Osteoblast (primary cell): ENCODE measurements at places on chromosomes 1 and 21. TPM values are rescaled to one million over a fixed set of nuclear protein-coding genes. Genes with fewer than 3 reads are reported as not detected.

ZNF436 gene
- total RNA-seq, result 32.4 and 32.9 TPM in 2 replicates

CADM3 gene
- under 0.01 TPM in 1 of 2 replicates, not detected in the other for total RNA-seq

CD53 gene
- total RNA-seq, result 0.29 and 0.36 TPM in 2 replicates

CFHR1 gene
- not detected in 2 replicates for total RNA-seq

RAB42 gene
- 5.0 and 5.1 TPM in 2 replicates for total RNA-seq

TSPAN1 gene
- 0.59 and 1.1 TPM in 2 replicates for total RNA-seq

GRCh38 chr1:1567152-1567875 lies 7.3 kb downstream of the SSU72 start:
- peak; percentile 94 for DNase-seq

DNA sequence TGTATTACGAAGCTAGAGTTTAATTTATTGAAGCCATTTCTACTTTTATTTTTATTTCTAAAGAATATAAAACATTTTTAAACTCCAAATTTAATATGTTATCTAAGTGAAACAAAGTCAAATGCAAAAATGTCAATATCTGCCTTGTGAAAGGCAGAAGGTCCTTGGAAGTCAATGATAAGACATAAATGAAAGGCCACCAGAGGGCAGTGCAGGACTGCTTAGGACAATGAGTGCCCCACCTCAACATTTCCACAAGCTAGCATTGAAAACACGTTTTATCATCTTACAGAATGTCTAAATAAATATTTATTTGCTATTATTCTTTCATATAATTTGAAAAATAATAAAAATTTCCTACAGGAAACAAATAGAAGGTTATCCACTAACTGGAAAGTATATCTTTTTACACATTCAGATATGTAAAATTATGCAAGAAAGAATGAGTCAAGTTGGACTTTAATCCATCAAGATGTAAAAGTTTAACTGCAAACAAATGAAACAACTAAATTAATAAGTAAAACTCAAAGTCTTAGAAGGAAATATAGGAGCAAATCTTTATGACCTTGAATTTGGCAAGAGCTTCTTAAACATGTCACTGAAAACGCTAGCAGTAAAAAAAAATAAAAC lies 140.1 kb upstream of the FMN2 start:
- DNase-seq, result peak; percentile 77

DNA sequence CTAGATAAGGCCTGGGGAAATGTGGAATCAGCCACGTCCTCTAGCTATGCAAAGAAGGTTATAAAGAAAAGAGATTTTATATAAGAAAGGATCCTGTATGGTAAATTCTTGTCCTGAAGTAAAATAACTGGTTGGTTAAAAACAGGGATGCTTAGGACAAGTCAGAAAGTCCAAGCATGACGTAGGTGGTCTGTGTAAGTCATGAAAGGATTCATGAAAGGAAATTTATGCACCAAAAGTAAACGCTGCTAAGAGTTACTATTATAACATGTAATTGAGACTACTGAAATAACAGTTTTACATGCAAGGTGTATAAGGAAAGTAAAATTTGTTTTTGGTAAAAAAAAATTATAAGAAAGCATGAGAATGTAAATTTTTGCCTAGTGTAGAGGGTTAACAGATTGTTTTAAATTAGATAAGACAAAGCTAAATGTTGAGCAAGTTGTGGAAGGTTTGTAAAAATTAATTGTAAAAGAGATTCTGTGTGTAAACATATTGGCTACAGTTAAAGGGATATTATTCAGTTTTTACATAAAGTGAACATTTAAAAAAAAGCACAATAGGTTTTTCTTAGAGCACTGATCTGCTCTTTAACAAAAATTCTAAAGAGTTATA lies 43.9 kb downstream of the PIGK start:
- no peak for DNase-seq

DNA sequence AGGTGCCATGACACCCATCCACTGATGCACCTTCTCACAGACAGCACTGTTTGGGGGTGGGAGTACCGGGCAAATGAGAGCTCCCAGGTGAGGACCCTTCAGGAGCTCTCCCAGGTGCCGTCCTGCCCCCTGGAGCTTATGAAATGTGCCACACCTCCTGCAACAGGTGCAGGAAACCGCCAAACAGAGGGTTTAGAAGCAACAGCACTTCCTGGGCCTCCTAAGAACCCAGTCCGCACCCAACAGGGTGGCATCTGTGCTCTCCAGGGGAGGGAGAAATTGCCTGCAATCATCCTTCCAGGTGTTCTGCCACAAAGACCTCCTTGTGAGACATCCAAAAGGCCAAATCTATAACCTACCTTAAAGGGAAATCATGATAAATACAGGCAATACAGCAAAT lies 87.7 kb upstream of the ATP1B1 start:
- DNase-seq, result no peak

GRCh38 chr1:209948155-209948554 lies 10.1 kb downstream of the SYT14 start:
- no peak for DNase-seq

GRCh38 chr1:207186503-207186902 lies 82.5 kb downstream of the C4BPA start:
- DNase-seq, result no peak

DNA sequence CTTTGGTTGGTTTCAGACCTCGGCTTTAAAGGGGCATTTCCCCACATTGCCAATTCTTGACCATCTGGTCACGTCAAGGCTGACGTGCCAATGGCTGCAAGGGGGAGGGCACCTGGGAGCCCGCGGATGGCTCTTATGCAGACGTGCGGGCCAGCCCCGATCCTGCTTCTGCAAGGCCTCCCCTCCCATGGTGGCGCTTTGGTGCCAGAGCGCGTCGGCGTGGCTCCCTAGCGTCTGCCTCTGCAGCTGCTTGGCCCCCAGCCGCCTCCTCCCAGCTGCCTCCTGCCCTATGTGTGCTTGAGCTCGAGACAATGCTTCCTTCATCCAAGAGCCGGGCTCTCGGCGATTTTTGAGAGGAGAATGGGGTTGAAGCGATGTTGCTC lies 29.1 kb downstream of the SKI start:
- peak; percentile 95 for DNase-seq

- DNase-seq, result no peak
Measured at GRCh38 chr1:39445573-39445972, 45.9 kb upstream of the BMP8A start.

DNA sequence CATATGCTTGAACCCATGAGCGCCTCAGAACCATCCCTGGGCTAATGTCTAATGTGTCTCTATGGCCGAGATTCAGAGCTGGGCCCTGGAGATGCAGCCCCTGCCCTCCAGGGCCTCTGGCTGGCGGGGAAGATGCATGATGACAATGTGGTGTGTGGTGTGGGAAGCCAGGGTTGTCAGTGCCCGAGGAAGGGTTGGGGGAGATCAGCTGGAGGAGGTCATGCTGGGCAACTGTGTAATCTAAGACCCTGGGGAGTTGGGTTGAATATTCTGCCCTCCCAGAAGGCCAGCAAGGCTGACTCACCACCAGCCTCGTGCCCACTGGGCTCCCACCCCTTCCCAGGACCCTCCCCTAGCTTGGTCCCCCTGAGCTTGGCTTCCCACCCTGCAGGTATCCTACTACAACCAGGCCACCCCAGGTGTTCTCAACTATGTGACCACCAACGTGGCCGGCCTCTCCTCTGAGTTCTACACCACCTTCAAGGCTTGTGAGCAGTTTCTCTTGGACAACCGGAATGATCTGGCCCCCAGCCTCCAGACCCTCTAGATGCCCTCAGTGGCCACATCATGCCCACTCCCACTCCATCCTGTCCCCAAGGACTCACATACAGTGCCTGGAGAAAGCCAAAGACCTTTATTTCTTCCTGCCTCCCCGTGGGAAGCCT lies 14.6 kb downstream of the FAM151A start:
- peak; percentile 26 for DNase-seq

GRCh38 chr1:172450524-172450885 lies 6.6 kb upstream of the PIGC start:
- DNase-seq, result no peak

- no peak for DNase-seq
Measured at GRCh38 chr1:31640964-31641363, 3.7 kb downstream of the PEF1 start.

DNA sequence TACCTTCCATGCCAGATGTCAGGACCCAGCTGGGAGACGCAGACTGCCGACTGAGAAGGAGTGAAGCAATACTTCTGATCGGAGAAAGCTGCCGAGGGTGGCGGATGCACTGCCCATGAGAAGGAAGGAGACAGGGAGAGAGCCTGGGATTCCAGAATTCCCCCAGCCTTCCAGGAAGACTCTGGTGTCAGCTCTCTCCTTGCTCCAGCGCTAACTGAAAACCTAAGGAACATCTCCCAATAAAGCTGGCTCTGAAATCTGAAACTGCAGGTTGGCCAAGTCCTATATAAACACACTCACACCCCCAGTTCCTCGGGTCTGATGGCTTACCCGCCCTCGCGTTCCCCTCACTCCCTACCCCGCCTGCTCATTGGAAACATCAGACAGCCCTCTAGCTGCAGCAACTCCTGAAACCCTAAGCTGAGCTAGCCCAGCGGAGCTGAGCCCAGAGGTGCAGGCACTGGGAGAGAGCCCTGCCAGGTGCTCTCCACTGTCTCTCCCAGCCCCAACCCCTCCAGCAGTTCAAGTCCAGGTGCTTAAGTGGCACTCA lies 52.3 kb downstream of the PLEKHA6 start:
- DNase-seq, result no peak

DNA sequence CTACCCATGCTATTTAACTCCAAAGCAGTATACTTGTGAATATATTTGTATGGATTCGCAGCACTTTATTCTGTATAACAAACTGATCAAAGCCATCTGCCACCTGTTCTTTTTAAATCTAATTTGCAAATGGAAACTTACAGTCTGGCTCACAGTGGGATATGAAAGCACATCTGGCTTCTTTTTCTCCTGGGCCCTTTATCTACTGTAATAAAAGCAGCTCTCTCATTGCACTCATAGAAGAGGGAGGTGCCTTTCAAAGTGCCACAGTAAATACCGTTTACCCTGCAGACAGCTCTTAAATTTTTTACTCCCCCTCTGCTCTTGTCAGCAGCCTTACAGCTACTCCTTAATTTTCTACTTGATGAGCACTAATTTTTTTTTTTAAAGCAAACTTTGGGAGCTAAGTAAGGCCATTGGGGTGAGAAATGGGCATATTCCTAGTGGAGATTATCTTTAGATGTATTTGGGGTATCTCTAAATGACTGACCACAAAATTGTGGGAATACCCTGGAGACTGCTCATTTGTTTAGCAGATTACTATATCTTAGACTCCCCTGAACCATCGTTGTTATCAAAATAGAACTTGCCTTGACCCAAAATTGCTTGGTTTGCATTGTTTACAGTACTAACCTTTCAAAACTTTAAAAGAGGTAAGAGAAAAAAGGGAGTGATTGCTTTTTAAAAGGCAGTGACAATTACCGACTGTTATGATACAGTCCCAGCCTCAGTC lies 110.1 kb downstream of the VPS13D start:
- no peak for DNase-seq

- no peak for DNase-seq
Measured at GRCh38 chr1:77631751-77632150, 50.7 kb downstream of the ZZZ3 start.

GRCh38 chr21:42921927-42922326 lies 3.5 kb downstream of the ERVH48-1 start:
- no peak for DNase-seq

DNA sequence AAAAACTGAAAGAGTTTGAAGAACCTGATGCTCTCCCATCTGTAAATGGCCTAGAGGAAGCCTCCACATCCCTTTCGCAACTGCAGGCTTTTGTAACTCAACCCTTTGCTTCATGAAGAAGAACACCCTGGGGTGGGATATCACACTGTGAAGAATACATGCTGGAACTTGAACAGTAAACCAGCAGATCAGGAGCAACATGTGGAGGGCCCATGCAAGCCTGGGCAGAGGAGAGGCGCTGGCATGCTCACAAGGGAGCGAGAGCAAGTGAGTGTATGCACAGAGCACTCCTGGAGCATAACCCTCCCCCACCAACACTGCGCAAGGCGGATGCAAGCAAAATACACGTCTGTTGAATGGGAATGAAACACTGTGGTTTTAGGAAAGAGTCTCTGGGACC lies 24.6 kb upstream of the SPAG17 start:
- DNase-seq, result no peak

DNA sequence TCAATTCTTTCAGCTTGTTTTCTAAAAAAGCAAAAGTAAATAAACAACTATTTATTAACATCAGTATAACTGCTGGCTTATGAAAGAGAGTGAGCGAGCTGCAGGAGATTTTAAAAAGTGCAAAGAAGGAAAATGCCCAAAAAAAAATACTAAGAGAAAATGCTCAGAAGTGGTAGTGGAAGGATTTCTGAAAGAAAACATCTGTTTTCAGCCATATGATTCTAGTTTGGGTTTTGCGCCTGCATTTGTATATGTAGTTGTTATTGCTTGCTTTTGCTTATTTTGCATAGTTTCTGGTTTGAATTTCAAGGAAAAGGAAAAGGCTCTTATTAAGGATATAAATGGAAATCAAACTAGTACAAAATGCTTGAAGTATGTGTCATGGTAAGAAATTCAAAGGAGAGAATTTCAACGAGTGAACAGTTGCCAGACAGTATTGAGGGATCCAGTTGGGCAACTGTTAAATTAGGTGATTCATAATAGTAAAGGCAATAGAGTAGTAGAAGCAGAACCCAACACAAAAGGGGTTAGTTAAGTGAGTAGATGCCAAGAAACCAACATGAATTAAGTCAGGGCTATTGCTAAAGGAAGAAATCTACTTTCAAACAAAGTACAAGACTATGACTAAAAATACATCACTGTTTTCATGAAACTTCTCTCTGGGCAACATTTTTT lies 1.2 kb downstream of the GBP5 start:
- DNase-seq, result peak; percentile 34

GRCh38 chr1:26697978-26698849 lies 2.4 kb downstream of the ARID1A start:
- DNase-seq, result peak; percentile 98

DNA sequence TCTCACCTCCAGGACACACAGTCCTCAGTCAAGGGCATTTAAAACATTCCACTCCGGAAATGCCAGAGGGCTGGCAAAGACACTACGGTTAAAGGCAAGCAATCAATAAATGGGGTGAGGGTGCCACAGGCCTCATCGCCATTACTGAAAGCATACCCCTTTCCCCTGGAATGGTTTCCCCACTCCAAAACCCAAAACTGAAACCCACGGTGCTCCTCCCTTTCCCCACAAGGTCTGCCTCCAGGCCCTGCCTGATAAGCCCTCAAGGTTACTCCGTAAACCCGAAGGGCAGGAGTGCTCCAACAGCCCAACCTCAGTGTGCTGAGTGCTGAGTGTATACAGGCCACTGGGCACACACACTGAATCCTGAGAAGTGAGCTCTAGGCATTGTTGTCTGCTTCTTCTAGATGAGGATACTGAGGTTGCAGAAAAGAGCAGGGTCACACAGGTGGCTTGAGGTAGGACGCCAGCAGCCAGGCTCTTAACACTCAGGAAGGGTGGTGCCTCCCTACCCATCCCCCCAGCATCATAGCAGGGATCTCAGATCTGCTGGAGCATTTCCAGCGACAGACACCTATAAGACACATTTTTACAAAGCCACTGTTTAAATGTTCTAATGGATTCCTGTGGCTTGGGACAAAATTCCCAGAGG lies 29.0 kb downstream of the SSBP3 start:
- peak; percentile 66 for DNase-seq

GRCh38 chr1:10678852-10679251 lies 117.6 kb downstream of the CASZ1 start:
- no peak for DNase-seq
